ENCODE measurements at places on chromosomes 3 and 15.

DNA sequence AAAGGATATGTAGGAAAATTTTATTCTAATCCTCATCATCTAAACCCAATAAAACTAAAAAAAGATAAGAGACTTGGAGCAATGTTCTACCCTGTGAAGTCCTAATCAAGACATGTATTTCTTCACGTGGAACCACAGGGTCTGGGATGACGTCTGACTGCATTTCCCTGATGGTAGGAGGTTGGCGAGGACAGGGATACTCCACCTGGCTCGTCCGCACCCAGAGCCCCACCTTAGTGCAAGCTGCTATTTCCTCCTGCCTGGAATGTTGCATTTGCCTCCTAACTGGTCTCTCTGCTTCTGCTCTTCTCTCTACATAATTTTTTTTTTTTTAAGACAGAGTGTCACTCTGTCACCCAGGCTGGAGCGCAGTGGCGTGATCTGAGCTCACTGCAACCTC, 57.7 kb upstream of the RASGRP1 start:
- DNase-seq, result no peak

GRCh38 chr3:57064572-57064971, 4.1 kb downstream of the SPATA12 start:
- no peak for DNase-seq

GRCh38 chr3:139677388-139678155, at the start of gene NMNAT3:
TSS of gene NMNAT3 (minus strand) at chr3:139677972. CDS start at chr3:139627724, 50,248 bp downstream.
- DNase-seq, result no peak

DNA sequence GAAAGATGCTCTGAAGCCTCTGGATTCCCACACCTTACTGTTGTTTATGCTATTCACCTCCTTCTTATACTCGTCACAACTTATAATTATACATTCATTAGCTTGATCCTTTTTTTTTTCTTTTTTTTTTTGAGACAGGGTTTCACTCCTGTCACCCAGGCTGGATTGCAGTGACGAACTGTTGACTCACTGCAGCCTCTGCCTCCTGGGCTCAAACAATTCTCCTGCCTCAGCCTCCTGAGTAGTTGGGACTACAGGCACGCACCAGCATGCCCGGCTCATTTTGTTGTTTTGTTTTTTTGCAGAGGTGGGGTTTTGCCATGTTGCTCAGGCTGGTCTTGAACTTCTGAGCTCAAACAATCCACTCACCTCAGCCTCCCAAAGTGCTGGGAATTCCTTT, 143.6 kb downstream of the PLCL2 start:
- no peak for DNase-seq

DNA sequence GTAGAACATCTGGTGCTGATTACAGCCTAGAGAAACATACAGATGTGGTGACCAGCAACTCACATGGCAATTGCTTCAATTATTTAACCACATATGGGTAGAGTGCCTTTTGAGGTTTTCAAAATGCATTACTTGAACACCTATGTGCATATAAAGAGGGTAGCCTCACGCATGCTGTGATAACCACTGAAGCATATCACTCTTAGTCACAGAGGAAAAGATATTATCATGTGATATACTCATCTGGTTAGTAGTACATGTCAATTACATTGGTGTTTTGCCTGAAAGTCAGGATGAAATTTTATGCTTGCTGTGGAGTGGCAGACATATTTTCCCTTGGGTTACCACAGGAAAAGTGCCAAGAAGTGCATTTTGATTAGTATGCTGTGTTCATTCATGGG, 459.3 kb upstream of the AGTR1 start:
- no peak for DNase-seq

- no peak for DNase-seq
Observed at GRCh38 chr3:27208961-27209616, 160.1 kb downstream of the NEK10 start.

GRCh38 chr3:155643581-155644165, 101.2 kb downstream of the PLCH1 start:
- DNase-seq, result no peak

- DNase-seq, result no peak
Observed at GRCh38 chr15:39411102-39411989, 169.5 kb upstream of the THBS1 start.

- DNase-seq, result no peak
Observed at GRCh38 chr3:146382386-146382785, 87.0 kb downstream of the PLSCR2 start.

DNA sequence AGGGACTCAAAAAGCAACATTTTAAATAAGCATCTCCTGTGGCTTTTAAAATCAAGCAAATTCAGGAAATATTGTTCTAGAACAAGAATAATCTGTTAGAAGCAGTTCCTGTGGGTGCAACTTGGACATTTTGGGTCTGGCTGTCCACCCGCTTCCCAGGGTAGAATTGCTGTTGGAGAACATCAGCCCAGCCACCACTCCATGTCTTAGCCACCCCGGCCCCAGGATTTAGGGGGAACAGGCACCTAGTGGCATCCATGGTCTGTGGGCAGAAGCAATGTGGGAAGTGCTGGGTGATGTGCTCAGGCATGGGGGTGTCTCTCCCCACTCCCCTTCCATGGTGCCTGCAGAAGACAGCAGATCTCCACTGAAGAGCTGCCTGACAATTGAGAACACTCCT, 162.6 kb downstream of the KLF13 start:
- no peak for DNase-seq

DNA sequence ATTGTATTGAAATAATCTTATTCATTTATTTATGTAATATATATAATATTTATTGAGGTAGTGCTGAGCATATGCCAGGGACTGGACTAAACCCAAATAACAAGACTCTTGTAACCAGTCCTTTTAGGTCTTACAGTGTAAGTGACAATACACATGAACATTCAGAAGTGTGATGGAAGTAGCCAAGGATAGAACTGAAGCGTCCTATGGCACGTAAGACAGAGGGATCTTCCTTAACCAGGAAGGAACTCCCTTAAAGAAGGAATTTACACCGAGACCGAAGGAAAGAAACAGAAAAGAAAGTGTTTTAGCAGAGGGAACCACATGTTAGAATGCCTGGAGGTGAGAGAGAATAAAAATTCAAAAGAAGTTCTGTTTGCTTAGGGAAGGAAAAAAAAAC, 23.6 kb upstream of the CLDN1 start:
- no peak for DNase-seq

- DNase-seq, result no peak
Observed at GRCh38 chr15:48397841-48398240, 66.6 kb downstream of the DUT start.

DNA sequence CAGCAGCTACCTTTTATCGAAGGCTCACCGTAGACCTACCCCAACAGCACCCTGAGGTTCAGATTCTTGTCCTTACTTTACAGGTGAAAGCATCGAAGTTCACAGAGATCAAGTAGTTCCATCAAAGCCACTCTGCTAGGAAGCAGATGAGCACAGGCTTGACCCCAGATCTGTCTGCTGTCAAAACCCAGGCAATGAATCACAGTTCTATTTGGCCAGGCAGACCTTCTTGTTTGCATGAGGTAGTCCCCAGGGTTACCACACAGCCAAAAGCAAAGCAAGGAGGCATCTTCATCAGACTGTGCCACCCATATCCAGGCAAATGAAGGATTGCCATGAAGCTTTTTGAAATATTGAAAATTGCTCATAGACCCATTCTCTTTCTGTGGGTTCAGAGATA, 33.0 kb downstream of the HES1 start:
- DNase-seq, result no peak

DNA sequence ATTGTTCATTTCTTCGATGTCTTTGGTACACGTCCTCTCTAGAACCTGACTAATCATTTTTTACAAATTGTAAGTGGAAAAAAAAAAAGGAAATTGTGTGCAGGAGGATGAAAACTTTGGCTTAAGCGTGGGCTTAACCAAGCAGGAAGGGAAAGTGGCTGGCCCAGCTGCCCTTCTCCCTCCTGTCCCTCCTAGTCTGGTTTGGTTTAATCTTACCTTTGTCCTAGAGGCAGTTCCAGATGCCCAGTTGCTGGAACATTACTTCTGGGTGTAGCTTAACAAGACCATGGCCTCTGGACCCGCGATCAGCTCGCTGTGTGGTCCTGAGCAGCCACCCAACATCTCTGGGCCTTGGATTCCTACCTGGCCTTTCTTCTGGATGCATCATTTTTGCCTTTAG, 15.4 kb downstream of the PAQR5 start:
- DNase-seq, result no peak

DNA sequence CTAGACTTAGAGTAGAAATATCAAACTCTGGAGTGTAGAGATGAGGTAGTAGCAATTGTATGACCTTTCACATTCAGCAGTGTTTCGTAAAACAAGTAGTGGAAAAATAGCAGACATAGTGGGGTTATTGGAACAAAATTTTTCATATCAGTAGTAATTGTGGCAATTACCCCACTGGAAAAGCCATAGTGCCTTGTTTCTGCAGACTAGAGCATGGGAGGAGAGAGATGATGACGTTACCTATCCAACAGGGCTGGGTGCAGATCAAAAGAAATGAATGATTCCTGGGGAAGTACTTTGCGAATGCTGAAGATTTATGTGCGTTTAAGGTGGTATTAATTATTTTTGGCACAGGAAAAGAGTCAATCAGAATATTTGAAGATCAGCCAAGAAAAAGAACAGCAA, 147.0 kb upstream of the LRRFIP2 start:
- no peak for DNase-seq

- DNase-seq, result no peak
Observed at GRCh38 chr3:111610189-111610588, 15.0 kb upstream of the ZBED2 start.

DNA sequence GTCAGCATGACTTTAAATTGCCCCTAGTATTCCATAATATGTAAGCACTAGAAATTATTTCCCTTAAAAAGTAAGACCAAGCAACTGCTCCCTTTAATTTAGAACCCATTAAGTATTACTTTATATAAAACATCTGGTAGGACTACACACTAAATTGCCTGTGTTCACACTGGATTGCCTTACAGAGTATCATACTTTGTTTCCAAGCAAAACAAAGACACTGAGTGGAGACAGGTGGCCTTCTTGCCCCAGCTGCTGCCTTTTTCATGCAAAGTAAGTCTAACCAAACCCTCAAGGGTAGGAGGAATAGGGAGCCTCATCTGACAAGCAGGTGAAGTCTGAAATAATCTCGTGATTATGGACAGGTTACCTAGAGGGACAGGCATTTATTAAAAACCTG, 87.3 kb downstream of the PEX5L start:
- no peak for DNase-seq

DNA sequence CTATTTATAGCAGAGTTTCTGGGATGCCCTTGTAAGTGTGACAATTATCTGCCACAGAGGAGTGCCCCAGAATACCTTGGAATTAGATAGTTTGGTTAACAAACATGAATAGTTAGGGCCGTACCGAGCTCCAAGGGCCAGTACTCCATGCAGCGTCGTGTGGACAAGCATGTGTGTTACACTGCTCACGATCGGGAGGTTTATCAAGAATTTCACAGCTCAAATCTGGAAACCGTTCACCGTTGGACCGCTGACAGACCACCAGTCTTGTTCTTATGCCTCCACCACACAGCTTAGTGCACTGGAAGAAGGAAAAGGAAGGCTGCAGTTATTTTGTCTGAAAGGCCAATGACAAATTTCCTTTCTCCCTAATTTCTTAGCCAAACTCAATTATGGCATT, 93.7 kb downstream of the ADAMTS9 start:
- no peak for DNase-seq

GRCh38 chr3:66956742-66957141, 41.4 kb upstream of the KBTBD8 start:
- no peak for DNase-seq

- DNase-seq, result no peak
Observed at GRCh38 chr3:16485395-16485992, 28.0 kb downstream of the RFTN1 start.

- no peak for DNase-seq
Observed at GRCh38 chr15:57044970-57045369, 126.5 kb downstream of the TCF12 start.

DNA sequence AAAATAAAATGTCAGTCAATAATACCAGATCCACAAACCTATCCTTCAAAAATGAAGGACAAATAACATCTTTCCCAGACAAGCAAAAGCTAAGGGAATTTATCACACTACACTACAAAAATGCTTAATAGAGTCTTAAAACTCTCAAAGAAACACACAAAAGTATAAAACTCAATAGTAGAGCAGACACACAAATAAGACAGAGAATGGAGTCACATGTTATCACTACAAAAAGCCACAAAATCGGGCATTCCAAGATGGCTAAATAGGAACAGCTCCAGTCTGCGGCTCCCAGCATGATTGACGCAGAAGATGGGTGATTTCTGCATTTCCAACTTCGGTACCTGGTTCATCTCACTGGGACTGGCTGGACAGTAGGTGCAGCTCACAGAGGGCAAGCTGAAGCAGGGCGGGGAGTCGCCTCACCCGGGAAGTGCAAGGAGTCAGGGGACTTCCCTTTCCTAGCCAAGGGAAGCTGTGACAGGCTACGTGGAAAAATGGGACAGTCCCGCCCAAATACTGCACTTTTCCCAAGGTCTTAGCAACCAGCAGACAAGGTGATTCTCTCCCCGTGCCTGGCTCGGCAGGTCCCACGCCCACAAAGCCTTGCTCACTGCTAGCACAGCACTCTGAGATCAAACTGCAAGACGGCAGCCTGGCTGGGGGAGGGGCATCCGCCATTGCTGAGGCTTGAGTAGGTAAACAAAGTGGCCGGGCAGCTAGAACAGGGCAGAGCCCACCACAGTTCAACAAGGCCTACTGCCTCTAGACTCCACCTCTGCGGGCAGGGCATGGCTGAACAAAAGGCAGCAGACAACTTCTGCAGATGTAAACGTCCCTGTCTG, 46.3 kb downstream of the SENP7 start:
- DNase-seq, result no peak

DNA sequence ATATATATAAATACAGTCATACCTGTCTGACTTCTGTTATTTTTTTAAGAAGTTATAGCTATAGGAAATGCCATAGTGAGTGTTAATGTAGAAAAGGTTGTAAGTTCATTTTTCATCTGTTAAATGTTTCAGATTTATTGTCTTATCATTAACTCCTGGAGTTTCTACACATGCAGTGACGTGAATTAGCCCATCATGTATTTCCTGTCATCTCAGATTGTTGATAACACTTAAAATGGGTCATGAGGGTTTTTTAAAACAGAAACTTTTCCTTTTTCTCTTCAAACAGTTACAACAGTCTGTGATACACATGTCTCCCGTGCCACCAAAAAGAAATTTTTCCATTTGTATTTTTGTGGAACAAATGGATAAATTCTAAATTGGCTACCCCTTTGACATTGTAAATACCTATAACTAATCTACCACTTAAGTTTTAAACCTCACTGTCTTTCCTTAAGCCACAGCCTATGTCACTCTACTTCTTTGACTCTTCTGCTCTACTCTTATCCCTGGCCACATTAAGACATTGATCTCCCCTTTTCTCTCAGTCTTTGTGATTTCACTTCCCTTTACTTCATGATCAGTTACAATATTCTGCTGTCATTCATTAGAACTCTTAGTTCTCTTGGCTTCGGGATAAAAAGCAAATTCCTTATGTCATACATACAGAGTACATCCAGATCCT, 89.1 kb downstream of the NEO1 start:
- no peak for DNase-seq

DNA sequence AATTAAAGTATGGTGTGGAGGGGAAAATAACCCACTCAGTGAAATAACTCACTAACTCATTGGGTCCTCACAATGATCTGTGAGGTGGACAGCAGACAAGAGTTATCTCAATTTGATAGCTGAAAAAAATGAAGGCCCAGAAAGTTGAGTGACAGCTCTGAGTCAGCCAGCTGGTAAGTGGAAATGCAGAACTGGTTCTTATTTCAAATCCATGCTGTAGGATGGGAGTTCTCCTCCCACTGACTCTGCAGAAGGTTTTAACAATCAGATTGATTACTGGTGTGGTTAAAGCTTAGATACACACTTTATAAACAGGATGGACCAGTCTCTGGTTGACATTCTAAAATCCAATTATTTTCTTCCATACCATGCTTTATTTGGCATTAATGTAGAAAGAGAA, 87.0 kb upstream of the LMOD3 start:
- no peak for DNase-seq

Measured in amniotic stem cell (primary cell).